ENCODE measurements at places on chromosomes 2 and 18.

DNA sequence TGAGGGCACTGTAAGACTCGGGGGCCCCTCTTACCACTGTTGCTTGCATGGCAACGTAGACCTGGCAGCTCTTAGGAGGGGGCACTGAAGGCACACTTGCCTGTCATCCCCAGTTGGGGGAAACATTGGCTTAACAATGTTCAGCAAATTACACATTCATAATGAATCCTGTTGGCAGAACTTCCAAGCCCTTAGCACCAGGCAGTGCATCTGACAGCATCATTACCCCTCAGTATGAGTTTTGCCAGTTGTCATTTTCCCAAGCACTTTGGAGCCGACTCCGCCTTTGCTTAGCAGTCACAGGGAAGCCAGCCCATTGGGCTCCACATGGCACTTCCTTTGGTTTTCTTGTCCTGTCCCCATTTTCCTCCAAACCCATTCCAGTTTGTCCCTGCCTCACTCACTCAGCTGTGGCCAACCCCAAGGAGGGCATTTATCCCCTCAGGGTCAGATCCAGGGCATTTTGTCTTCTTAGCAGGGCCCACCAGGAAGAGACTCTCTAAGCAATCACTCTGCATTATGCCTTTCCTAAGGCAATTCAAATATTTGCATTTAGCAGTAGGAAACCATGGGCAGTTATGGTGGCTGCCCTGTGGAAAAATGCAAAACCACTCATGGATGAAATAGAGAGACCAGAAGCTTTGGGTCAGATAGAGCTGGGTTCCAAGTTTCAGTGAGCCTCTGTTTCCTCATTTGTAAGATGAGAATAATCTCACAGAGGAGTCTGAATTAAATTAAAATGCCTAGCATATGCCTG, 73.9 kb downstream of the VSNL1 start:
- no peaks in the 10 kb centered on the region for H3K4me1 ChIP-seq
- DNase-seq, result no peak
- no peak overlapping the region for H3K4me3 ChIP-seq
- H3K27ac ChIP-seq, result no peak overlapping the region

DNA sequence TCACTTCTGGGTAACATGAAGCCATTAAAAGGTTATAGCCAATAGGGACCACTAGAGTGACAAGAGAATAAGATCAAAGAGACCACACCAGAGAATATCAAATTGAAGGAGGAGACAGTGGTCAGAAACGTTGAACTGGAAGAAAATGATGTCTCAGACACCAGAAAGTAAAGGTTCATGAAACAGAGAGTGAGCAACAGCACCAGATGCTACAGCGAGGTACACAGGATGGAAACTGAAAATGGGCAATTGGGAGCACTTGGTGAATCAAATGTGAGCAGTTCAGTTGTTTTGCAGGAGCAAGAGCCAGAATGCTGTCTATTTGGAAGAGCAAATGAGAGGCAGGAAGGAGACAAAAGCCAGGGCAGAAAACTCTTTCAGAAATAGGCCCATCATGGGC, 162.6 kb downstream of the SS18 start:
- no peaks in the 10 kb centered on the region for H3K4me1 ChIP-seq
- no peaks in the 10 kb centered on the region for H3K27me3 ChIP-seq
- no peak overlapping the region for H3K27ac ChIP-seq
- no peak for DNase-seq
- no peak overlapping the region for H3K4me3 ChIP-seq

DNA sequence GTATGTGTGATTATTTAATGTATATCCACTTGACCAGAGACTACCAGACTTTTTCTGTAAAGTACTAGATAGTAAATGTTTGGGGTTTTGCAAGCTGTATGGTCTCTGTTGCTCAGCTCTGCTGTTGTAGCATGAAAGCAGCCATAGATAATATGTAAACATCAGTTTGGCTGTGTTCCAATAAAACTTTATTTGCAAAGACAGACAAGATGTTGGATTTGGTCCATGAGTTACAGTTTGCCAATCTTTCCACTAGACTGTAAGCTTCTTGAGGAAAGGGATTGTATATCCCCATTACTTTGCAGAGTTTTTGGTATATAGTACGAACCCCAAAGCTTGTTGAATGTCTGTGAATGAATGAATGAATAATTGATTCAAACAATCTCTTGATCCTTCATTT, 17.2 kb downstream of the REL start:
- peaks cover 41% of the 10 kb centered on the region for H3K36me3 ChIP-seq
- H3K4me3 ChIP-seq, result no peak overlapping the region
- H3K4me1 ChIP-seq, result no peaks in the 10 kb centered on the region
- no peak overlapping the region for H3K27ac ChIP-seq
- no peak for DNase-seq

- H3K27ac ChIP-seq, result no peak overlapping the region
- no peak for DNase-seq
- no peaks in the 10 kb centered on the region for H3K4me1 ChIP-seq
- no peaks in the 10 kb centered on the region for H3K36me3 ChIP-seq
Measured at GRCh38 chr2:60053791-60054190, 499.7 kb downstream of the BCL11A start.

DNA sequence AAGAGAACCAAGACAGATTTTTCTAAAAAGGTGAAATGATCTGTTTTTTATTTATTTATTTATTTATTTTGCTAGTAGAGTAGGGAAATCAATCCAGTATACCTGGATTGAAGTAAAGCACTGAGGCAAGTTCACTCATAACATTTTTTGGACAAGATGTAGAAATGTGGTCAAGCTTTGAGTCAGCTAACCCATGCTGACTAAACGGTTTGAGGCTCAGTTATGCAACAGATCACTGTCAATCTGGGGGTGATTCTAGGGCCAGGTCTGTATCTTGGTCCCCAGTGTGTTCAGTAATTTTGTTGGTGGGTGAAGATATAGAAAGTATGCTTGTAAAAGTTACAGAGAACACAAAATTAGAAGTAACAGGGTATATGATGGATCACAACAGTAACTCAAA, 60.2 kb downstream of the RMDN2 start:
- no peak overlapping the region for H3K27ac ChIP-seq
- DNase-seq, result no peak
- no peaks in the 10 kb centered on the region for H3K27me3 ChIP-seq

DNA sequence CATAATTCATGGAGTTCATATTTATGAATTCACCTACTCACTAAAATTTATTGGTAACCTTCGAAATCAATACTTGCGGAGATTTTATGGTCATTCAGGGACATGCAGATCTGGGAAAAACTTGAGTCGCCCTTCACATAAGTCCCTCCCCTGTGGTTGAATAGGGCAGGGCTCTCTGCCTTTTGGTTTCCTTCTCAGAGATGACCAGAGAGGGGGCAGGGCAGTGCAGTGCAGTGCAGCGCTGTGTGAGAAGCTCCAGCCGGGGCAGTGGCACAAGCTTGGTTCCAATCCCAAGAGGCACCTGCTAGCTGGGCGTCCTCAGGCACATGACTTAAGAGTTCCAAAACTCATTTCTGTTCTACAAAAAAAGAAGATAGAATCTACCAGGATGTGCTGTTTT, 274.4 kb upstream of the RAB6C start:
- no peaks in the 10 kb centered on the region for H3K36me3 ChIP-seq
- H3K27ac ChIP-seq, result no peak overlapping the region
- H3K4me3 ChIP-seq, result no peak overlapping the region
- no peak for DNase-seq
- no peaks in the 10 kb centered on the region for H3K27me3 ChIP-seq

DNA sequence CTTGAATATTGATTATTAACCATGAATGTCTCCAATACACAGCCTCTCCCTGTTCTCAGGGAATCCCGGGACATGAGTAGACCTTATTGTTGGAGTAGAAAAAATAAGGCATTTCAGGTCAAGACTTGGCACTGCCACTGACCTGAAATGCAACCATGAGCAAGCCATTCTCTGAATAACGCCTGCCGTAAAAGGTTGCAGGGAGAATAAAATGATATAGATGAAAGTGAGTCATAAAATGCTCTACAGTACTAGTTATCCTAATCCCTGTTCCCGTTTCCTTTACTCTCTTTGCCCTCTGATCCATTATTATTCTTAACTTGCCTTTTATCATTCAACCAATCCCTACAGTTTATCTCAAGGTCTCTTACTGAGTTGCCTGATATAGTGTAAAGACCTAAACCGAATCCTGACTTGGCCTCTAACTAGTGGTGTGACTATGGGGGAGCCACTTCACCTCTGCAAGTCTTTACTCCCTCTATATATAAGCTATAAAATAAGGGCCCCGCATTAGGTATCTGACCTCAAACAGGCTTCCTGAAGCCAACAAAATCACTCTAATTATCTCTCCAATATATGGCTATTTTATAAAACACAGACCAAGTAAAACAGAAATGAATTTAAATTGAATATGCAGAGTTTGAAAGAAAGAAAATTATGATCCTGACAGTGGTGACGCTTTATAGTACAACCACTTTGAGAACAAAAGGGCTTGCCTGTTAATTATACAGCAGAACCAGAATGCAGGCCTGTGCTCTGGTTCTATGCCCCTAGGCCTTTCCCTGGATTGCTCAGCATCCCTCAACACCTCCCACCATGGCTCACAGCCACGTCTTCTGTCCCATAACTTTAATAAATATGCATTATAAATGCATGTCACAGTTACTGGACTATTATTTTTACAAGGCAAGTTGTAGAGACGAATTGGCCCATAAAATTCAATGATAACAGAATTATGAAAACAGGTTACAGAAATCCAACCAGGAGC, 183.1 kb downstream of the STK39 start:
- H3K27me3 ChIP-seq, result no peaks in the 10 kb centered on the region
- no peak overlapping the region for H3K4me3 ChIP-seq
- peaks cover 14% of the 10 kb centered on the region for H3K36me3 ChIP-seq
- H3K4me1 ChIP-seq, result no peaks in the 10 kb centered on the region

GRCh38 chr2:157874997-157875640, 1.0 kb downstream of the ACVR1 start:
- peak overlapping the region; percentile 89 for H3K27ac ChIP-seq
- peak overlapping the region; percentile 89 for H3K4me3 ChIP-seq
- peaks cover 44% of the 10 kb centered on the region for H3K36me3 ChIP-seq
- DNase-seq, result peak; percentile 44
- H3K27me3 ChIP-seq, result no peaks in the 10 kb centered on the region

DNA sequence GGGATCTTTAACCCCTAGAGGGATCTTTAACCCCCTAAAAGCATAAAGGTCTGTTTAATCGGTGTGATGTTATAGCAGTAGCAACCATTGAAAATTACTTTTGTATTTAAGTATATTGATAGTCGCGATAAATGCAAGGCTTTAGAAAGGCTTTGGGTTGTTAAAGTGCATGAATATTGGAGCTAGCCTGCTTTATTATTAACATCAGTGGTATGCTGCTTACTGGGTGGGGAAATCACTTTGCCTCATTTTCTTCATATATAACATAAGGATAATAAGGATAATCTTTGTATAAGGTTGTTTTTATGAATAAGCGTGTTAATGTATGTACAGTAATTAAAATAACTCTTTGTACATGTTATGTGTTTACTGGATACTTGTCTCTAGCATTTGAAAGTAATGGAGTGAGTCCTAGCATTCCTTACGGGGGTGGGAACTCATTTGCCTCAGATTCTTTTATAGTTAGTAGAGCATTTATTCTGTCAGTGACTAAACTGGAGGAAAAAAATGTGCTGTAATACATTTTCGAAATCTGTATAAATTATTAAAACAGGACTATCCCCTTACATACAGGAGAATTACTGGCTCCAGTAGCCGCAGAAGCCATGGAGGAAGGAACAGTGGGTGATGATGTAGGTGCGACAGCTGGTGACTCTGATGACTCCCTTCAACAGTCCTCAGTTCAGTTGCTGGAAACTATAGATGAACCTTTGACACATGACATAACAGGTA, 122.2 kb downstream of the BIRC6 start:
- DNase-seq, result no peak
- no peaks in the 10 kb centered on the region for H3K27me3 ChIP-seq
- peaks cover 3% of the 10 kb centered on the region for H3K4me1 ChIP-seq
- H3K4me3 ChIP-seq, result no peak overlapping the region

- no peak overlapping the region for H3K27ac ChIP-seq
- no peak overlapping the region for H3K4me3 ChIP-seq
- no peak for DNase-seq
- no peaks in the 10 kb centered on the region for H3K4me1 ChIP-seq
- H3K27me3 ChIP-seq, result no peaks in the 10 kb centered on the region
Measured at GRCh38 chr2:6184532-6185292, 492.5 kb downstream of the SOX11 start.

GRCh38 chr2:127577503-127577902, 42.0 kb downstream of the MYO7B start:
- peaks cover 25% of the 10 kb centered on the region for H3K4me1 ChIP-seq
- peaks cover 23% of the 10 kb centered on the region for H3K27me3 ChIP-seq
- no peak overlapping the region for H3K4me3 ChIP-seq
- no peak for DNase-seq
- no peaks in the 10 kb centered on the region for H3K36me3 ChIP-seq

DNA sequence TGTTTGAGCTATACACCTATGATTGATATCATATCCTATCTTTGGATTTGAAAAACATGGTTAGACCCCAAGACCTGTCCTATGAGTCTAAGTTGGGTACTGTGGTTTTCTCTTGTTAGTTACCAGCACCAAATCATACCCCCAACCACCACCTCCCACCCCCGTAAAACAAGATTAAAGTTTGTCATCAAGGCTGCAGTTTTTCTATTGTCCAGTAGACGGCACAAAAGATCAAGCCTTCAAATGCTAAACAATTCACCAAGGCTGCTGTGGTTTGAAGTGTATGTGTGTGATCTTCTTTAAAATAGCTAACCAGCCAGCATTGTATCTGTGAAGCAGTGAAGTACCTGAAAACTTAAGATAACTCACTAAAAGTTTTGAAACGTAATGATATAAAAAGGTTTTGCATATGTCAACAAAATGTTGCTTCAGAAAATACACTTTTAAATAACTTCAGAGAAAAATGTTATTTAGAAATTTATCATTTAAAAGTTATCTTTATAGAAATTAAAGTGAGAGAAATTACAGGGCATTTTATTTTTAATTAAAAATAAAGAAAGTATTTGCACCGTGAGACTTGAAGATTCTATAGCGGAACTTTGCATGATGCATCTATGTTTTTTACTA, 5.8 kb upstream of the MEIS1 start:
- peaks cover 12% of the 10 kb centered on the region for H3K4me1 ChIP-seq
- DNase-seq, result no peak
- H3K36me3 ChIP-seq, result no peaks in the 10 kb centered on the region
- H3K27me3 ChIP-seq, result peaks cover 76% of the 10 kb centered on the region
- no peak overlapping the region for H3K4me3 ChIP-seq

DNA sequence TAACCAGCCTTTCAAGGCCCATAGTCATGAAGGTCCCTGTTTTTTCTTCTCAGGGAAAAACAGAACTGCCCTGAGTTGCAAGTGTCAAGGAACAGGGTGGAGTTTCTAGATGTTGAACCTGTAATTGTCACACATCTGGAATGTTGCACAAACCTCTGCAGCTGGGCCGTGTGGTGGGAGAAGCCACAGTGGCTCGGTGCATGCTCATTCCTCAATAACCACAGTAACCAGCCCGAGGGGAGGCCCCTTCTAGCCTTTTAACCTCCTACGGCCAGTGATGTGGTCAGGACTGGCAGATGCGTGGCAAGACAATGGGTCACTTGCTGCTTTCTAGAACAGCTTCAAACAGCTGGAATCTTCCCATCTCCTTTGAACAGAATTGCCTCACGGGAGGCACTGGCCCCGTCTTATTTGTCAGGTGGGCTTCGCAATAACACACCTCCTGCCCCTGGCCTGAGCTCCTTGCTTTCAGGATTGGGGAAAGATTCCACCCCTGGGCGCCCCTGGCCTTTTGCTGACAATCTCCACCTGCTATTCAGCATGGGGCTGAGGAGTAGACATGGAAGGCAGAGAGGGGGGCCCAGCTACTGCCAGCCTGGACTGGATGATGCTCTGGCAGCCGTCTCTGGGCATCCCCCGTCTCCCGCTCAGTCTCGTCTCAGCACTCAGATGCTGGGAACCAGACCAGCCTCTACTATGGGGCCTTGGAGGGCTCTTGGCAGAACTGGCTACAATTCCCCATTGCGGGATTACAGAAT, 102.9 kb downstream of the KLHL29 start:
- no peak overlapping the region for H3K27ac ChIP-seq
- no peak overlapping the region for H3K4me3 ChIP-seq
- peaks cover 43% of the 10 kb centered on the region for H3K27me3 ChIP-seq

All from activated naive CD4-positive, alpha-beta T cell treated with anti-CD3 and anti-CD28 coated beads, Interleukin-2, amount 10 ng/mL, durations not matched to agents 7 days and 5 days (primary cell).